Activated T-cell treated with anti-CD3 and anti-CD28 coated beads, Interleukin-2, amount 50 U/mL, for 48 hours (primary cell): ENCODE measurements at places on chromosomes 6 and 20.

GRCh38 chr6:140069576-140069975 is 695.1 kb upstream of the CITED2 start:
- DNase-seq = no peak

GRCh38 chr6:64505312-64505711 is 869.7 kb downstream of the PHF3 start:
- DNase-seq = no peak

- no peak for DNase-seq
Observed at GRCh38 chr20:34557936-34558319, 590 bp upstream of the MAP1LC3A start.

- no peak for DNase-seq
Observed at GRCh38 chr20:58988565-58988882, 7.5 kb downstream of the NELFCD start.
